ENCODE measurements at places on chromosomes 13 and 19. TPM values are rescaled to one million over a fixed set of nuclear protein-coding genes. Genes with fewer than 3 reads are reported as not detected.

- DNase-seq: no peak
Measured at GRCh38 chr19:28208745-28209144, 1004.2 kb downstream of the UQCRFS1 start.

GRCh38 chr13:28819735-28820098 is 422 bp upstream of the MTUS2 start:
- peak; percentile 68 for DNase-seq

PRSS57 gene
- total RNA-seq: not detected

ZNF497 gene
- total RNA-seq: 0.19 TPM

- DNase-seq: no peak
Measured at GRCh38 chr19:1566392-1567115, 1.6 kb downstream of the MEX3D start.

GRCh38 chr19:2166741-2167738 is 3.3 kb downstream of the DOT1L start:
- peak; percentile 94 for DNase-seq

GPR12 gene
- total RNA-seq: 0.19 TPM

ZNF227 gene
- 13.1 TPM for total RNA-seq

- peak; percentile 15 for DNase-seq
Measured at GRCh38 chr19:15419413-15420025, 731 bp upstream of the AKAP8L start.

DNA sequence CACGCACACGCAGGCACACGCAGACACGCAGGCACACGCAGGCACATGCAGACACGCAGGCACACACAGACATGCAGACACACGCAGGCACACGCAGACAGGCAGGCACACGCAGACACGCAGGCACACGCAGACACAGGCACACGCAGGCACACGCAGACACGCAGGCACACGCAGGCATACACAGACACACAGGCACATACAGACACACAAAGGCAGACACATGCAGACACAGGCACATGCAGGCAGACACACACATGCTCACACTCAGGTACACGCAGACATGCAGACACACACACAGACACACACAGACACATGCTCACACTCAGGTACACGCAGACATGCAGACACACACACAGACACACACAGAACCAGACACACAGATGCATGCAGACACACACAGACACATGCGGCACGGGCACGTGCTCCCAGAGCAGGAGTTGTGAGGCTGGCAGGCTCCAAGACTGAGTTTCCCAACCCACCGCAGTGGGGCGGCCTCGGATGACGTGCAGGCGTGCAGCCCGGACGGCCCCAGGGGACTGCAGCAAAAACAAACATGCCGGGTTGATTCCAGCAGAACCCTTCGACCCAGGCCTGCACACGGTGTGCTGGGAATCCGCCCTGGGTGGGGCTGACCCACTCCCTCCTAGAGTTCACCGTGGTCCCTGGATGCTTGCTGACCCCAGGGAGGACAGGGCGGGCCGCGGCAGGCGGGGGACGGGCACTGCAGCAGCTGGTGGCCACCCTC is 100.0 kb downstream of the GADD45B start:
- DNase-seq: peak; percentile 92

TTC9B gene
- total RNA-seq: not detected

GRWD1 gene
- total RNA-seq: 17.7 TPM

- no peak for DNase-seq
Measured at GRCh38 chr13:23778879-23779278, 110.3 kb downstream of the MIPEP start.

GRCh38 chr13:78404846-78405360 is 198.4 kb downstream of the POU4F1 start:
- no peak for DNase-seq

DNA sequence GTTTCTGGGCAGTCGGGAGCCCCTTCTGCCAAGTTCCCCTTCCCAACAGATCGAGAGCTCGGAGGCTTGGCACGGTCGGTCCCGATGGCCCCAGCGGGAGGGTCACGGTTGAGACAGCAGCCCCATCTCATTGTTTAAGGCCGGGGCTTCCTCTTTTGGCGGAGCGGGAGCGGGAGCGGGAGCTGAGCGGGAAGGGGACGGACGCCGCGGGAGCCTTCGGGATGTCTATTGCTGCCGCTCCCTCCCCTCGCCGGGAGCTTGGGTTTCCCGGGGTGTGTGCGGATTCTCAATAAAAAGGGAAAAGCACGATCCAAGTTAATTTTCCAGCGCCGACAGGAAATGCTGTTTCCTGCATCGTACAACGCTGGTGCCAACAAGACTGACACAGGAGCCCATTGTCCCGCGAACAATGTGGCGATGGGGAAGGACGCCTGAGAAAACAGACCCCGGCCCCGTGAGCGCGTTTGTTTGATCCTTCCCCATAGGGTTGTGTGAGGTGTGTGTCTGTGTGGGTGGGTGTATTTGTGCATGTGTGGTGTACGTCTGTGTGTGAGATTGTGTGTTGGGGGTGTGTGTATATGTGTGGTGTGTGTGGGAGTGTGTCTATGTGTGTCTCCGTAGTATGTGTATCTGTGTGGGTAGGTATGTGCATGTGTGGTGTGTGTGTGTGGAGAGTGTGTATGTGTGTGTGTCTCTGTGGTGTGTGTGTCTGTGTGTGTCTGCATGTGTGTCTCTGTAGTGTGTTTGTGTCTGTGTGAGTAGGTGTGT is 36.3 kb upstream of the FLT1 start:
- DNase-seq: peak; percentile 75

CRB3 gene
- not detected for total RNA-seq

DNA sequence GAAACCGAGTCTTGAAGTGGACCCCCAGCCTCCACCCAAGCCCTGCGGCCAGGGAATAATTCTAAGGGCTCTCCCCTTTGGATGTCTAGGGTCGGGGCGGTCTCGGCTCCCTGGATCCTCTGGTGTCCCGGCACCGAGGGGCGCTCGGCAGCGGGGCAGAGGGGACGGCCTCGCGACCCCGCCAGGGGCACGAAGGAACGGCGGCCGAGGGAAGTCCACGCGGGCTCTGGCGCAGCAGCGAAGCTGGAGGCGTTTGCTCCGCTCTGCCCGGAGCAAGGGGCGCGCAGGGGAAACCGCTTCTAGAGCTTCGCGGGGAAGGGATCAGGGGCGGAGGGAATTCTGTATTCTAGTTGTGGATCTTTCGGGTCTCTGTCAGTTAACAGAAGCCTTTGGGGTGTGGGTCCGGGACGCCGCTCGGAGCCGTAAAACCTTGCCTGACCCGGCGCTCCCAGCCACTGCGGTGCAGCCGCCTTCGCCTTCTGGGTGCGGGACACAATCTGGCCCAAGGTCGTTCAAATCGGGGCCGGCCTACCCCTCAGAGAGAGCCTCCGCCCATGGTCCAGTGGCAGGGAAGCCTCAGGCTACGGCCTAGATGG is 118.2 kb downstream of the KCNRG start:
- DNase-seq: peak; percentile 44

- DNase-seq: no peak
Measured at GRCh38 chr19:40561947-40562346, 14.7 kb upstream of the SHKBP1 start.

THSD8 gene
- 1.7 TPM for total RNA-seq

GRCh38 chr19:46181388-46181779 is 33.3 kb downstream of the IGFL2 start:
- DNase-seq: no peak

DGKH gene
- 4.8 TPM for total RNA-seq

DNA sequence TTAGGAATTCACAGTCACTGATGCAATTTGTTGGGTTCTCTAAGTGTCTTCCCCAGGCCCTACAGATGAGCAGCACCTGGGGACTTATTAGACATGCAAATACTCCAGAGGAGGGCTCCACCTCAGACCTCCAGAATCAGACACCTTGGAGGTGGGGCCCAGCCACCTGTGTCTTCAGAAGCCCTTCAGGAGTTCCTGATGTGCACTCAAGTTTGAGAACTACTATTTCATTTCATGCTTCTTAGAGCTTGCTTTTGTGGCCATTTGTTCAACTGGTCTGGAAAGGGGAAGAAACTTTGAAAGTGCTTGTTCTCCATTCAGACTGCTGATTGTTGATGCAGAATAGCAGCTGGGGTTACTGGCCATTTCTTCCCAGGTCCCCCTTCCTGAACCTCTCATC is 472.0 kb downstream of the COG6 start:
- no peak for DNase-seq

DAND5 gene
- total RNA-seq: 9.9 TPM

ATXN8OS gene
- not detected for total RNA-seq

DNA sequence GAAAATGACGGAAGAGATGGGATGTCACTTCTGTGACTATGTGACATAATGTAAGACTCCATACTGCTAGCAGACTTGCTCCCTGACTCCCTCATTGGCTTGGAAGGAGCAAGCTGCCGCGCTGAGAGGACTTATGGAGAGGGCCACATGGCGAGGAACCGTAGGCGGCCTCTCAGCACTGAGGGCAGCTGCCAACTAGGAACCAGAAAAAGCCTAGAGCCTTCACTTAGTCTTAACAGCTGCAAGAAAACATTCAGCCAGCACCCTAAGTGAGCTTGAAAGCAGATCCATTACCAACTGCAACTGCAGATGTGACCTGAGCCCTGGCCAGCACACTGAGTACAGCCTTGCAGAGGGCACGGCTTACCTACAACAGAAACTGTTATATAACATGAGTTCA is 33.9 kb downstream of the USP12 start:
- DNase-seq: no peak

- no peak for DNase-seq
Measured at GRCh38 chr13:110680852-110681251, 25.1 kb downstream of the CARS2 start.

WASF3 gene
- 9.9 TPM for total RNA-seq

DNA sequence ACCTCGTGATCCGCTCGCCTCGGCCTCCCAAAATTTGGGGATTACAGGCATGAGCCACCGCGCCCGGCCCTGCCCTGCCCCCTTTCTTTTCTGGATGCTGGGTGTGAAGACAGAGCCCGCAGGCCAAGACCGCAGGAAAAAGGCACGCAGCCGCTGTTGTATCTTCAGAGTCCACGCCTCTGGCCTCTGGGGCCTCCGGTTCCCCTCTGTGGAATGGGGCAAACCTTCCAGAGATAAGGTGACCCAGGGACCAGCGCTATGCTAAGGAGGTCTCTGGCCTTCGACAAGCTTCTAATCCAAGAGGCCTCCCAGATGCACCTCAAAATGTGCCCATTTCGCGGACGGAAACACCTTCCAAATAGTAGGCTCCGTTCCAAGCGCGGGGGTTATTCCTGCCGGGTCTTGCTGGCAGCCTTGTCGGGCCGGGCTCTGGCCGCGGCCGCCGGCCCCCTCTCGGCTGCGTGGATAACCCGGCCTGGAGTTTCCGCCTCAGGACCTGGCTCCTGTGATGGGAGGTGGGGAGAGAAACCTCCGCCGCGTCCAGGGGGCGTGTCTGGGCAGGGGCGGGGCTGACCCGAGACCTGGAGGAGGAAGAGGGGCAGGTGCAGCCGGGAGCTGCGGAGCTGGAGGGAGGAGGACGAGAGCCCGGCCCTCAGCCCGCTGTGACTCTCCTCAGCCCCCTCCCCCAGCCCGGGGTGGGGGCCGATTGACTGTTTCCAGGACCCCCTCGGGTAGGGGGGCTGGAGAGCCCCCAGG is 13.1 kb downstream of the TJP3 start:
- DNase-seq: peak; percentile 83

GRCh38 chr13:112576191-112576590 is 11.8 kb downstream of the TUBGCP3 start:
- no peak for DNase-seq

Measured in Right ventricle myocardium inferior (tissue), 1 donor.